ENCODE measurements at places on chromosomes 13 and 19.
A peak's percentile ranks its signal among the peaks of the same experiment; 100 is the strongest.

DNA sequence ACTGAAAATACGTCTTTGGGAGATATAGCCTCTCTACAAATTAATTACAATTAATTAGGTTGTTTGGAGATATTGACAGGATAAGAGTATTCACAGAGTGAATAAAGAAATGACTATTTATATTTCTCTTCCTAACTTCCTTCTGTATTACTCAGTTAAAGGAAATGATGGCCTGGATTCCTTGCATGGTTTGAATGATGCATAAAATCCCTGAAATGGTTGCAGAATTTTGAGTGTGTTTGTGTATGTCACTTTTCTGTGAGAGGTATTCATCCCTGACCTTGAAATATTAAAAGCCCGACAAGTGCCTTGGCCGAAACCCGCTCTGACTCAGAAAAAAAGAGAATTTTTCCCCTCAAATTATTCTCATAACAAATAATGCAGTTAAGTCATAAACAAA, 90.0 kb downstream of the PDS5B start:
- no peak for DNase-seq

- no peak for DNase-seq
These were observed 292.9 kb downstream of the DNAJC15 start for GRCh38 chr13:43316281-43316680.

GRCh38 chr13:39804332-39805210, 149.1 kb downstream of the COG6 start:
- DNase-seq = no peak

DNA sequence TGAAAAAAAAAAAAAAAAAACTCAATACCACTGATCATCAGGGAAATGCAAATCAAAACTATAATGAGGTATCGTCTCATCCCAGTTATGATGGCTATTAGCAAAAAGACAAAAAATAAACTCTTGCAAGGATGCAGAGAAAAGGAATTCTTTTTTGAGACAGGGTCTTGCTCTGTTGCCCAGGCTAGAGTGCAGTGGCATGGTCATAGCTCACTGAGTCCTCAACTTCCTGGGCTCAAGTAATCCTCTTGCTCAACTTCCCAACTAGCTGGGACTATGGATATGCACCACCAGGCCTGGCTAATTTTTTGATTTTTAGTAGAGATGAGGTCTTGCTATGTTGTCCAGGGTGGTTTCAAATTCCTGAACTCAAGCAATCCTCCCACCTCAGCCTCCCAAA, 59.5 kb downstream of the MICU2 start:
- DNase-seq = no peak

DNA sequence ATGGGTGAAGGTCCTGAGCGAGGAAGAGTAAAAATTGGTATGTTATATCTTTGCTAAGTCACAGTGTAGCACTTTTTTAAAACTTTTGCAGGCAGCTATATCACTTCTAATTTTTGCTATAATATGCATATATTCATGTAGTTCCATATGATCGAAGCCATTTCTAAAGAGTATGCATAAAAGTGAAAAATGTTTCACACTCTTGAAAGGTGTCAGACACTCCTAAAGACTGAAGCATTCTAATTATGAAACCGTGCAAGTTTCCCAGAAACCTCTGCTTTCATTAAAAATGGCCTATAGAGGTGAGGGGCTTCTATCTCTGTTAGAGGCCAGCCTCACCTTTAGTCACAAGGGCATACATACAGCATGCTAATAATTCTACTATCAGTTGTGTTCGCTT, 128.9 kb downstream of the CDK8 start:
- no peak for DNase-seq

DNA sequence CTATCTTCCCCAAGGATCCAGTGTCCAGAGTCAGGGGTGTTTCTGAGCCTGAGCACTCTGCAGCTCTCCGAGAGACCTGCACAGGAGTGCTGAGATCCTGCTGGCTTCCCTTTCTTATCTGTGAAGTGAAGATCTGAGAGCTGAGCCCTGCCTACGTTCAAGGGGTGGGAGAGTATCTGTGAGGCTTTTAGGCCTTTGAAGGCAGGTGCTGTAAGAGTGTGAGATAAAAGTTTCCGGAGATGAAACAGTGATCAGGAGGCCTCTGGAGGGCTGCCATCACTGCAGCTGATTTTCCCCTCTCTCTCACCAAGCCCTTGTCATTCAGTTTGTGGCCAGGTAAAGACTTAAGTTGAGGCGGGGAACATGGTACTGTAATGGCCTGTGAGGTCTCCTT, 83.1 kb downstream of the AKAP11 start:
- DNase-seq = no peak

DNA sequence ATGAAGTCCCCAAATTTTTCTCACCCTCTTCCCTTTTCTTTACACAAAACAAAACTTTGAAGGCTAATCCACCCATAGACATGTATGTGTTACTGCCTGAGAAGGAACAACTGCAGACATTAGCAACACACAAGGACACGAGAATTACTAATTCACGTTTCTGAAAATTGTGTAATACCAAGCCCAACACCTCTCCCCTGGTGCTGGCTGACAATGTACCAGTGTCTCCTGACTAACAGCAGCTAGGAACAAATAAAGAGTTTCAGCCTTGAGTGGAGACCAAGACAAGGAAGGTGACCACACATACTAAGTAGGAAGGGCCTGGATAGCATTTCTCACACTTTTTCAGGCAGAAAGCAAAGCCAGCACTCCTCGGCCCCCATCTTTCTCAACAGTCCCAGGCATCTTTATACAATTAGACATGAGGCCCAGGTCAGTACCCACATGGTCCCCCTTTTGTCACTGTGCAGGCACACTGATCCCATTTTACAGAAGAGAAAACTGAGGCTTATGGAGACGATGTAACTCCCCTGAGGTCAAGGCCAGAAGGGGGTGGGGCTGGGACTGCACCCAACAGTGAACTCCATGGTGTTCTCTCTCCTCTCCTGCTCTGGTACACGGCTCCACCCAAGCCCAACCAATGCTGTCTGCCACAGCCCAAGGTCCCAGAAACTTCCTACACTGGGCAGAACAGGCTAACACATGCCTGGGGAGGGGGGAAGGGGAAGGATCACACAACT, 8.7 kb downstream of the BRD4 start:
- DNase-seq = peak; percentile 69

DNA sequence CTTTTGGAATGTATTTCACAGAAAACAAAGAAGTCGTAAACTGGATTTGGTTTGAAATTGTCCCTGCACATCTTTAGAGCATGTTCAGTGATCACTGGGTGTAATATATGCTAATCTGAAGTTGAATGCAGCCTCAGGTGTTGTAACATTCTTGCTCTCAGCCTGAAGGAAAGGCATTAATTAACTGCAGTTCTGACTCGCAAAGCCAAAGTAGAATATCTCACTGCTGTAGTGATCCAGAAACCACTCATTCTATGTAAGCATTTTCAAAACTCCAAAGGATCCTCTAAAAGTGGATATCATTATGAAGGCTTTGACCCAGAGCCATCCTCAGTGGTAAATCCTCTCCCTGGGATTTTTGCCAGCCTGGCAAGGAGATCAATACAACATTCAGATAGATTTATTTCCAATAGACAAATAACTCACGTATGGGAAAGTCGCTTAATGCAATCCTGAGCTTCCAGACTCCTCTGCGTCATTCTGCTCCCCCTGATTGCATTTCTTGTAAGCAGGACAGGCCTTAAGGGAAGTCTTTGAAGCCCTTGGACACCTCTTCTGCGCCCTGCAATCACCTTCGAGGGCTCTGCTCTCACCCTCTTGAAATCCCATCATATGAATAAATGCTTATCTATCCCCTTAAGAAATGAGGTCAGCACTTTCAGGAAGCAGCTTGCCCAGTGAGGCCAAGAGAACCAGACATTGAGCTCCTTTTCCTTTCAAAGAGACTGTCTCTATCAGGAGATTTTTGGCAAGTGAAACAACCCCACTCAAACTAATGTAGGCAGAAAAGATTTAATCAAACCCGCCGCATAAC, 301.7 kb upstream of the NBEA start:
- DNase-seq = no peak

DNA sequence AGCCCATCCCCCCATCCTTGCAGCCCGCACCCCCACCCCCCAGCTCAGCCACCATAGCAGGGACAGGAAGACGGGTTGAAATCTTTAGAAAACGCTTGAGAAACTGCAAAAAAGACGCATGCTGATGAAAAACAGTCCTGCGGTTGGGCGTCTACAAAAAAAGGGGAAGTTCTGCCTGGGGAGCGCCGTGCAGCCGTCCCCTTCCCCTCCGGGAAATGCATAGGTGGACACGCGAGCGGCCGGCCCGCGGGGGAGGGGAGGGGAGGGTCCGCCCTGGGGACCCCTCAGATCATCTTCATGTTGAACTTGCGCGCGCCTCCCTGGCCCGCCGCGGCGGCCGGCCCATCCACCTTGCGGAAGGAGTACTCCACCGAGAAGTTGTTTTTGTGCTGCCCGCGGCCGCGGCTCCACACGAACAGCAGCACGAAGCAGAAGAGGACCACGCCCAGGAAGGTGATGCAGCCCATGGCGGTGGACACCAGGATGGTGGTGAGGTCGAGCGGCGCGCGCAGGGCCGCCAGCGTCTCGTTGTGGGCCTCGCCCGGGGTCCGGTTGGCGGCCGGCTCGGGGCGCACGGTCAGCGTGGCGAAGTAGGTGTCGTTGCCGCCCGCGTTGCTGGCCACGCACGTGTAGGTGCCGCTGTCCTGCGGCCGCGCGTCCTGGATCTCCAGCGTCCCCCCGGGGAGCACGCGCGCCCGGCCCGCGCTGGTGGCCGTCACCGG, 7.9 kb upstream of the PEAK3 start:
- DNase-seq = peak; percentile 87

- no peak for DNase-seq
These were observed 70.2 kb downstream of the DIAPH3 start for GRCh38 chr13:60093425-60094019.

DNA sequence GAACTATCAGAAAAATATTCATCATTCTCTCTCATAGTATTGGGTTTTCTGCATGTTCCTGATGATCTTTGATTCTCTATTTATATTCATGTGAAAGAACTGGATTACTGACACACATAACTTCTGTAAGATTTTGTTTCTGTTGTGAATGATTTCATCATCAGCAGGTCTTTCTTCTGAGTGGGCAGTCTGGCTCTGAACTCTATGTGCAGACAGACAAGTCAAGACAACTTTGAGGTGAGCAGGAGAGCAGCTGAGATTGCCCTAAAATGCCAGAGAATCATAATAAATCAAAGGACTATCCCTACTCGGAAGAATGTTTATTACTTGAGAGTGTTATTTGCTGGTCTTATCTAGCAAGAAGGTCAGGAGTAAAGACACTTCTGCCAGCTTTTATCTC, 652.1 kb upstream of the GPC6 start:
- no peak for DNase-seq

GRCh38 chr19:49155005-49155819, at the start of gene HRC:
Gene HRC, minus strand, starts transcription at chr19:49155396. Its CDS starts 159 bp downstream, at chr19:49155237.
- DNase-seq = no peak

DNA sequence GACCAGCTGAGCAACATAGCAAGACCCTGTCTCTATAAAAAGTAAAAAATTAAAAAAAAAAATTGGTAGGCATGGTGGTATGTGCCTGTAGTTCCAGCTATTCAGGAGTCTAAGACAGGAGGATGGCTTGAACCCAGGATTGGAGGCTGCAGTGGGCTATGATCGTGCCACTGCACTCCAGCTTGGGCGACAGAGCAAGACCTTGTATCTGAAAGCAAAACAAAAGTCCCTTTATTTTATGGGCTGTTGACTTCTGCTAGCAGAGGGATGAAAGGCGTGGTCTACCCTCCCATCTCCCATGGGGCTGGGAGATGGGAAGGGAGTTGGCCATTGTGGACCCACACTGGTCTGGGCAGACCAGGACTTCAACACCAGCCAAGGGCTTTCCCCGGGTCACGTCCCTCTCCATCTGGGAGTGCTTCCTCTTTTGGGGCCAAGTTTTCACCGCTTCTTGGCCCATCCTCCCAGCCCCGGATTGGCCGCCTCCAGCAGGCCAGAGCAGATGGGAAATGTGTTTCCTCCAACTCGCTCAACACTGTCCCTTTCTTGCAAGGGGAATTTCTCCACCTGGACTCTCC, 2.2 kb upstream of the TNFSF9 start:
- peak; percentile 64 for DNase-seq

GRCh38 chr19:36572593-36573019, 486 bp downstream of the ZNF529 start:
- no peak for DNase-seq

DNA sequence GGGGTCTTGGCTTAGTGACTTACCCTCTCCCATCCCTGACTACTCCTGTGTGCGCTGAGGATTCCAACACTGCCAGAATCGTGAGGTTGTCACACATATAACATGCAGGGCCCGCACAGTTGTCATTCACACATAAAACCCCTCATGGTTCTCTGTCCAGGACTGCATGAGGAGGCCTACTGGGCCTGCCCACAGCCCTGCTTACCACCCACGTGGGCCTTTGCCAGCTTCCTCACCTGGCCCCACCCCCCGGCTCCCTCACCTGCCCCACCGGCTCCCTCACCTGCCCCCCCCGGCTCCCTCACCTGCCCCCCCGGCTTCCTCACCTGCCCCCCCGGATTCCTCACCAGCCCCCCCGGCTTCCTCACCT, 197.2 kb downstream of the TEX29 start:
- no peak for DNase-seq

GRCh38 chr13:31286930-31287329, 87.2 kb downstream of the B3GLCT start:
- no peak for DNase-seq

DNA sequence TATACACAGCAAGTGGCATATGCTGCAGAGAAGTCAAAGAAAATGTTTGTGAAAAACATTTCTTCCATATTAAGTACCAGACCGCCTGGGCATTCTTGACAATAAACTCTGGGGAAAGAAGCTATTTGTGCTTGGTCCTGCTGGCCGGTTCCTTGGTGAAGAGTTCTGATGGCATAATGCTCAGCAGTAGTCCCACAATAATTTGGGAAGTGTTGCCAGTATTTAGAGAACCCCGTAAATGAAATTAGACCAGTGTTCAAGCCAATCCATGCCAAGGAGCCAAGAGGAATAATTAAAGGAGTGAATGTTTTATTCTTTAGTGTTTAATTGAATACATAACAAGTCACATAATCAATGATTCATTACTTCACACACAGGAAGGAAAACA, 6.3 kb downstream of the KCTD12 start:
- DNase-seq = no peak

DNA sequence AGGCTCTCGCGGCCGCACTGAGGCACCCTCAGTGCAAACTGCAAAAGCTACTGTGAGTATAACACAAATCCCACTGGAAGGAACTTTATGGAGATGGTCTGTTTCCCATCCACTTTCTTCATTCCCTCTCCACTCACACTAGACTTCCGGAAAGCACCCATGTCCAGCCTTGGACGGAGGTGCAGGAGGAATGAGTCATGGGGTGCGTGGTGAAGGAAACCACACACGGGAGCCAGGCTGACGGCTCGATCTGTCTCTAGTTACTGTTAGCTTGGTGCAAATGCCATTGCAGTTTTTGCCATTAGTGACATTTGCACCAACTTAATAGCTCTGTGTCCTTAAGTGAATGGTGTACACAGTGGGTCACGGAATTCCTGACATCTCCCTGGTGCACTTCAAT, 14.6 kb downstream of the NLRP8 start:
- no peak for DNase-seq

DNA sequence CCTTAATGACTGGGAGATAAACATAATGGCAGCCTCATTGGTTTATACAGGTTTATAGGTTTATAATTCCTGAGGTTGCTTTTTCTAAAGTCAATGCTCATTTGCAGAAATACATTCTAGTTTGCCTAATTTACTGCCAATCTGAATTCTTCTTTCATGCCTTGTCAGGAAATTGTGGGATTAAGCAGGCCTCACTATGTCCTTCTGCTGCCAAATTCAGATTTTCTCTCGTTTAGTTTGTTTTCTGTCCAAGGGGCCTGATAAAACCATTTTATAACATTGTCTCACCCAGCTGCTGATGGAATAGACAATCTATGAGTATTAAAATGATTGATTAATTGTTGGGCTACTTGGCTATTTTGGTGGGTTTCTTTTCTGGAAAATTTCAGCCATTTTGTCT, 42.4 kb upstream of the OBI1 start:
- DNase-seq = no peak
